Mesothelial cell of epicardium (in vitro differentiated cells): ENCODE measurements at places on chromosomes 16 and 17.

GRCh38 chr16:50646345-50646744 lies 34.8 kb downstream of the SNX20 start:
- H3K4me1 ChIP-seq, result peaks cover 25% of the 10 kb centered on the region
- no peaks in the 10 kb centered on the region for H3K27me3 ChIP-seq
- peaks cover 12% of the 10 kb centered on the region for H3K36me3 ChIP-seq
- no peak for DNase-seq
- H3K4me3 ChIP-seq, result no peak overlapping the region
- peak overlapping the region; percentile 17 for H3K27ac ChIP-seq

DNA sequence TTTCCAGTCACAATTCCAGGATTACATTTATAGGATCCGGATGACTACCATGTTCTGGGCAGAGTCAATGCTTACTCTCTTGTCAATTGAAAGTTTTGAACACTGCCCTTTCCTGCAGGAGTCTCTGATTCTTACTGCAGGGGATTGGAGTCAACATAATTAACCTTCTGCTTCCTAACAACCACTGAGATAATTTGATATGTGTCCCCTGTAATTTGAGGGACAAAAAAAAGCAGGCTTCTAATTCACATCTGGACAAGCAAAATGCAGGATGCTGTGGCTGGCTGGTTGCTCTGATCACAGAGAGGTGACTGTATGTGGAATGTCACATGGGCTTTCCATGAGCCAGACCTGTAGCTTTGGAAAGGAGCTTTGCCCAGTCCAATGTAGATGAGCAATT lies 54.9 kb downstream of the PMP22 start:
- H3K36me3 ChIP-seq, result no peaks in the 10 kb centered on the region
- no peak overlapping the region for H3K4me3 ChIP-seq
- DNase-seq, result no peak
- peaks cover 7% of the 10 kb centered on the region for H3K27me3 ChIP-seq
- H3K4me1 ChIP-seq, result no peaks in the 10 kb centered on the region
- H3K27ac ChIP-seq, result no peak overlapping the region

- no peaks in the 10 kb centered on the region for H3K4me1 ChIP-seq
- no peaks in the 10 kb centered on the region for H3K27me3 ChIP-seq
- peaks cover 3% of the 10 kb centered on the region for H3K36me3 ChIP-seq
Observed at GRCh38 chr16:19245326-19245925, 40.1 kb upstream of the CLEC19A start.

- H3K4me1 ChIP-seq, result peaks cover 5% of the 10 kb centered on the region
- DNase-seq, result no peak
- H3K4me3 ChIP-seq, result peak overlapping the region; percentile 41
Observed at GRCh38 chr16:2856061-2856670, 1.8 kb downstream of the PRSS22 start.

DNA sequence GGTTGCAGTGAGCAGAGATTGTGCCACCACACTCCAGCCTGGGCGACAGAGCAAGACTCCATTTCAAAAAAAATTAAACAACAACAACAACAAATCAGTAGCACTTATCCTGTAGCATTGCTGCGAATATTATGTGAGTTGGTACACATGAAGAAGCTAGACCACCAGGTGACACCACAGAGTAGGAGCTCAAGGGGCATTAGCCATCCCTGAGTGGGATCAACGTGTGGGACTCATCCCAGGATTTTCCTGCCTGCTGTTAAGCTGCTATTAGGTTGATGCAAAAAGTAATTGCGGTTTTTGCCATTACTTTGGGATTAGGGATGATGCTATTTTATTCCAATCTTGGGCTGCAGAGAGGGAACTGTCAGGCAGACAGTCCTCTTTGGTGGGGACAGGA lies 47.2 kb downstream of the OTOA start:
- H3K27me3 ChIP-seq, result peaks cover 12% of the 10 kb centered on the region
- H3K36me3 ChIP-seq, result no peaks in the 10 kb centered on the region
- H3K4me1 ChIP-seq, result no peaks in the 10 kb centered on the region
- no peak for DNase-seq

GRCh38 chr17:32302860-32303649 lies 37.4 kb downstream of the RHBDL3 start:
- H3K27ac ChIP-seq, result peak overlapping the region; percentile 22
- no peak overlapping the region for H3K4me3 ChIP-seq
- peaks cover 6% of the 10 kb centered on the region for H3K27me3 ChIP-seq
- H3K36me3 ChIP-seq, result no peaks in the 10 kb centered on the region

- no peak overlapping the region for H3K4me3 ChIP-seq
- H3K27ac ChIP-seq, result no peak overlapping the region
- peaks cover 17% of the 10 kb centered on the region for H3K4me1 ChIP-seq
Observed at GRCh38 chr17:77675411-77675810, 283.1 kb upstream of the TNRC6C start.

- no peak overlapping the region for H3K27ac ChIP-seq
- peaks cover 27% of the 10 kb centered on the region for H3K36me3 ChIP-seq
- no peak overlapping the region for H3K4me3 ChIP-seq
- H3K27me3 ChIP-seq, result no peaks in the 10 kb centered on the region
Observed at GRCh38 chr16:89890200-89890599, 16.8 kb downstream of the TCF25 start.

DNA sequence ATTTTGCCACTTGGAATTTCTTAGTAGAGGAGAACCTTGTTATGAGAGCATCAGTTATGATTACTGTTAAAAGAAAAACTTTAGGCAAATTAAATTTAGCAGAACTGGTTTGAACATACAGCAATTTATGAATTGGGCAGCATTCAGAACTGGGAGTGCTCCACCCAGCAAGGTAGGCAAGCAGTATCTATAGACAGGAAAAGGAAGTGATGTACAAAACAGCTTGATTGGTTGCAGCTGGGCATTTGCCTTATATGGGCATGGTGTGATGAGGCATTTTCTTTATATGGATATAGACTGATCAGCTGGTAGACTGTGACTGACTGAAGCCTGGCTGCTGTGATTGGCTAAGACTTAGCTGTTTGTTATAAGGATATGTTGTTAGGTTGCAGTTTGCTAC lies 17.6 kb upstream of the CYLD start:
- no peak overlapping the region for H3K4me3 ChIP-seq
- no peaks in the 10 kb centered on the region for H3K36me3 ChIP-seq

GRCh38 chr17:2067608-2068024 lies 12.7 kb downstream of the HIC1 start:
- H3K27ac ChIP-seq, result peak overlapping the region; percentile 83
- no peak for DNase-seq
- H3K4me3 ChIP-seq, result no peak overlapping the region
- H3K27me3 ChIP-seq, result no peaks in the 10 kb centered on the region

GRCh38 chr17:4186357-4186881 lies 43.4 kb downstream of the CYB5D2 start:
- H3K4me3 ChIP-seq, result no peak overlapping the region
- peak overlapping the region; percentile 87 for H3K27ac ChIP-seq
- H3K27me3 ChIP-seq, result no peaks in the 10 kb centered on the region
- peaks cover 33% of the 10 kb centered on the region for H3K36me3 ChIP-seq
- H3K4me1 ChIP-seq, result peaks cover 17% of the 10 kb centered on the region
- no peak for DNase-seq

DNA sequence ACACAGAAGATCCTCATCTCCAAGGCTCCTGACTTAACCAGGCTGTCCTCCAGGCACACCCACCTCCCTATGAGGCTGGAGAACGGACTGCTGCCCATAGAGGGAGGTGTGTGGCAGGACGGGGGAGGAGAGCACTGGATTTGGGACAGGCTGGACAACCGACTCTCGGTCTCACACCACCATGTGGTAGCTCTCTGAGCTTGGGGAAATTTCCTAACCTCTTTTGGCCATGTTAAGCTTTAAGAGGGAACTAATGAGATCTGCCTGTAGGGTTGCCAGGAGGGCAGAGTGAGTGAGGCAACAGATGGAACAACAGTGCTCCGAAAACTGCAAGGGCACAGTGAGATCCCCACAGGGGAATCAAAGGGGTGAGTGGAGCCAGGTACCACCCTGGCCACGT lies 32.7 kb downstream of the RHBDL3 start:
- H3K4me1 ChIP-seq, result peaks cover 19% of the 10 kb centered on the region
- no peaks in the 10 kb centered on the region for H3K36me3 ChIP-seq
- no peak overlapping the region for H3K27ac ChIP-seq

DNA sequence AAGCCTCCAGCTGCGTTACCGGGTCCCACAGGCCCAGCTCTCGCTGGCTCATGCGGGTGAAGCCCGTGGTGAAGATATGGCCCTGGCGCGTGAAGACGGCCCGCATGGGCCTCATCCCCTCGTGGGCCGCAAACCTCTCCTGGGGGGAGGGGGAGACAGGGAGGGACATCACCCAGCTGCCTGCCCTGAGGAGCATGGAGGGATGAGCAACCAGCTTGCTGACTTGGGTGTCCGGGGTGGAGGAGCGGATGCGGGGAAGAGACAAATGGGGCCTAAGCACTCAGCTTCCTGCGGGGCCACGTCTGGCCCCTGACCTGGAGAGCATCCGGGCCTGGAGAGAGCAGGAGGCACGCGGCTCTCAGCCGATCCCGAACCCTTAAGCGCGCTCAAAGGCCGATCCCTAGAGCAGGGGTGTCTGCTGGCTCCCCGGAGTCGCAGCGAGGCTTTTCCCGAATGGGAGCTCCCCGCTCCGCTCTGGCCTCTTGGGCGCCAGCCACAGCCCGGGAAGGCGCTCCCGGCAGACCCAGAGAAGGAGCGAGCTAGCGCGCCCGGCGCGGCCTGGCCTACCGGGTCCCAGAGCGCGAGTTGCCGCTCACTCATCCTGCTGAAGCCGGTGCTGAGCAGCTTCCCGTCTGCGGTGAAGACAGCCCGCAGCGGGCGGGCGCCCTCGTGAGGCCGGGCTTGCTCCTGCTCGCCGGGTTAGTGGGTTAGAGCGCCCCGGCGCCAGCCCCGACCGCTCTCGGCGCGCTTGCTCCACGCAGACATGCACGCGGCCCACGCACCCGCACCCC lies 5.0 kb downstream of the CORO6 start:
- H3K36me3 ChIP-seq, result no peaks in the 10 kb centered on the region
- no peak overlapping the region for H3K27ac ChIP-seq
- H3K4me1 ChIP-seq, result peaks cover 17% of the 10 kb centered on the region
- no peak for DNase-seq

DNA sequence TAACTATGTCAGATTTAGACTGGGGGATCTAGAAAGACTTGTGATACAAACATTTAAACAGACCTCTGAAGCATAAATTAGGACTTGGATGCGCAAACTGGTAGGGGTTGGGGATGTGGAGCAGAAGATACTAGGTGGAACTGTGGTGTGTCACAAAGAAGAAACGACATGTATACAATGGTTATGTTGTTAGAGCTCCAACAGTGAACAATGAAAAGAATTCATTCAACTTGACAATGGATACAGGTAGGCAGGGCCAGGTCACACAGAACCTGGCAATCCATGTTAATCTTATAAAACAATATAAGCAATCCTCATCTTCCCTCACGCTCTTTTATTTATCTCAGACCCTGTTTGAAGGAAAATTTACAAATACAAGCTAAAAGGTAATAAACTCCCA lies 102.0 kb downstream of the CDC27 start:
- no peak for DNase-seq
- no peaks in the 10 kb centered on the region for H3K27me3 ChIP-seq
- H3K4me1 ChIP-seq, result peaks cover 20% of the 10 kb centered on the region
- no peak overlapping the region for H3K4me3 ChIP-seq
- H3K36me3 ChIP-seq, result peaks cover 15% of the 10 kb centered on the region
- no peak overlapping the region for H3K27ac ChIP-seq

- no peaks in the 10 kb centered on the region for H3K36me3 ChIP-seq
- peaks cover 65% of the 10 kb centered on the region for H3K27me3 ChIP-seq
- peaks cover 2% of the 10 kb centered on the region for H3K4me1 ChIP-seq
Observed at GRCh38 chr17:56324676-56325075, 171.4 kb downstream of the ANKFN1 start.

DNA sequence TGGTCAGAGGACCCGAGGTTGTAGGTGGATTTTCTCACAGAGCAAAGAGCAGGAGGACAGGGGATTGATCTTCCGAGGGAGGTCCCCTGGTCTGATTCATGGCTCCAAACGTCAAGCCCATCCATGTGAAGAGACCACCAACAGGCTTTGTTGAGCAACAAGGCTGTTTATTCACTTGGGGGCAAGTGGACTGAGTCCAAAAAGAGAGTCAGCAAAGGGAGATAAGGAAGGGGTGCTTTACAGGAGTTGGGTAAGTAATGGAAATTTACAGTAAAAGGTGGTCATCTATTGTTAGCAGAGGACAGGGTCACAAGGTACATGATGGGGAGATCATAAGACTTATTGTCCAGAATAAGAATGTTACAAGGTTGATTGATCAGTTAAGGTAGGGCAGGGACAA lies 2285.8 kb downstream of the TP53TG3F start:
- H3K36me3 ChIP-seq, result peaks cover 3% of the 10 kb centered on the region
- no peaks in the 10 kb centered on the region for H3K4me1 ChIP-seq
- no peak overlapping the region for H3K27ac ChIP-seq

DNA sequence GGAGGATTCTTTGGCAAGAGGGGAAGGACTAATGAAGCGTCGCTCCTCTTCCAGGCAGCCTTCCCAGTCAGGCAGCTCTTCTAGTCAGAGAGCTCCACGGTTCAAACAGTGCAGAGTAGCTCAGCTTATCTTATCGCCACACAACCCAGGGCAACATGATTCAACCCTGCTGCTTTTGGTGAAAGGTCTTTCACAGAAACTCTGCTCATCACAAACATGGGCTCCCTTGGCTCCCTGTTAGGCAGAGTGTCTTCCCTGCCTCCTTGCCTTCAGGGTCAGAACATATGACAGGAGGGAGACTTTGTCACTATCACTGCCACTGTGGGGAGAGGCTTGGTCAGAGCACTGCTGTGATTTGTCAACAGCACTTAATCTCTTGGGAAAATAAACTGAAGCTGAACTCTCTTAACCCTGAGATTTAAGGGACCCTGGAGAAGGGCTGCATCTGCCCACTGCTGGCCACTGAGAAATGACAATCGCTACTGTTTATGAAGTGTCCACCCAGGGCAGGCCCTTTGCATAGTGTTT lies 6.9 kb upstream of the SLC13A2 start:
- peaks cover 8% of the 10 kb centered on the region for H3K4me1 ChIP-seq
- H3K27me3 ChIP-seq, result peaks cover 50% of the 10 kb centered on the region
- H3K27ac ChIP-seq, result no peak overlapping the region
- H3K4me3 ChIP-seq, result no peak overlapping the region
- no peak for DNase-seq

GRCh38 chr16:87542531-87543102 lies 49.8 kb upstream of the ZCCHC14 start:
- no peak overlapping the region for H3K4me3 ChIP-seq
- DNase-seq, result no peak
- H3K36me3 ChIP-seq, result no peaks in the 10 kb centered on the region

DNA sequence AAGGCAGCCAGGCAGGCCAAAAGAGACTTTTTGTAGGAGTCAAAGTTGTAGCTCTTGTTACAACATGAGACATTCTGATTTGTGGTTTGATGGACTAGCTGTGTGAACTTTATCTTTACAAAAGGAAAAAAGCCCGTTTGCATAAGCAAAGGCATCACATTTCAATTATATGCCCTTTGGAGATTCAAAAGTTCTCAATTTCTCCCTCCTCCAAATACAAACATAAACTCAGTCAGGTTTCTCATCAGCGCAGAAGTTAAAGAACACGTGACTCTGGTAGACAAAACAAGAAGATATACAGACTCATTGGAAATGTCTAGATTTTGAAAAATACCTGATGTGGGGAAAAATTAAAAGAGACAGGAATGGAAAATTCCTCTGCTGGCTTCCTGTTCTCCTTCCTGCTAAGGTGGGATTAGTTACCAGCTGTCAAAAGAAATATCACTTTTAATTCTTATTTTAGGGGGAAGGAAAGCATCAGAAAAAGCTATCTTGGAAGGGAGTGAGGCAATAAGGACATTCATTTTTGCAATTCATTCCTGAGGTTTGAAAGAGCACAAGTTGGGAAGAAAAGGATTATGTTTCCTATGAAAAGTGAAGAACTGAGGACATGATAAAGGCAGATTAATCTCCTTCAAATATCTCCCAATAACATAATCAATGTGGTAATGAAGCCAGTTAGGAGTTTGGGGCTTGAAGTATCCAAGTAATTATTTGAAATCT lies 4.6 kb upstream of the KCNJ16 start:
- H3K4me1 ChIP-seq, result peaks cover 52% of the 10 kb centered on the region
- H3K27me3 ChIP-seq, result no peaks in the 10 kb centered on the region
- no peak overlapping the region for H3K4me3 ChIP-seq
- DNase-seq, result no peak
